ELF-1 (cell line): ENCODE measurements at places on chromosomes 7 and 10.

- no peak for DNase-seq
Measured at GRCh38 chr7:106767078-106767477, 98.0 kb upstream of the PIK3CG start.

GRCh38 chr7:147428075-147428474, 1162.5 kb upstream of the C7orf33 start:
- no peak for DNase-seq

DNA sequence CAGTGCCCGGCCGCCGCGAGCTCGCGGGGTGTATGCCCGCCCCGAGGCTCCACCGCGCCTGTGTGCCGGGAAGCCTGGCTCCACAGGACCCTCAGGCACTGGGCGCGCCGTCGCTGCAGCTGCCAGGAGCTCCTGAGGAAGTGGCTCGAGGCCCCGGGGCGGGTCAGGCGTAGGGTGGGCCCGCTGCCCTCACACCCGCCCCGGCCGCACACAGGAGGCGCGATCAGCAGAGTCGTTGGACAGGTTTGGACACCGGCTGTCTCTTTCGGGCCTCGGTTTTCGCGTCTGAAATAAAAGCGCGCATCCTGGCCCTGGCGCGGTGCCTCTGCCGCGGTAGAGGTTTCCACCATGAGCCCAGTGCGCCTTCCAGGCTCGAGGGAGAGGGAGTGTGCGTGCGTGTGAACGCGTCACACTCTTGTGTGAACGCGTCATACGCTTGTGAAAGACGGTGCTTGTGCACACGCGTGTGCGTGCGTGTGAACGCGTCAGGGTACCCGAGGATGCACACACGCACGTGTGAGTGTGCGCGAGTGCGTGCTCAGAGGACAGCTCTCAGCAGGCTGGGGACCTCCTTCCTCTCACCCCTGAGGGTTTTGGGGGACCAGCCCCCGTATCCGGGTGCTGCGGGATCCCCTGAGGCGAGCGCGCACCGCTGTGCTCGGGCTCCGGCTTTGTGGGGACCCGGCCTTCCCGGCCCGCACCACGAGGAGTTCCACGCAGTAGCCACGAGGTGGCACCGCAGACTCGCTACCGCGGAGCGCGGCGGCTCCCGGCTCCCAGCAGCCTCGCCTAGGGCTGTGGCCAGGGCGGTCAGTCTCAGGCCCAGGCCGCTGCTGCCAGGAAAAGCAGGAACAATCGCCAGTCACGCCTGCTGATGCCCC, 83.8 kb downstream of the BMS1 start:
- DNase-seq: peak; percentile 88

- no peak for DNase-seq
Measured at GRCh38 chr10:124320778-124321432, 97.8 kb downstream of the OAT start.

DNA sequence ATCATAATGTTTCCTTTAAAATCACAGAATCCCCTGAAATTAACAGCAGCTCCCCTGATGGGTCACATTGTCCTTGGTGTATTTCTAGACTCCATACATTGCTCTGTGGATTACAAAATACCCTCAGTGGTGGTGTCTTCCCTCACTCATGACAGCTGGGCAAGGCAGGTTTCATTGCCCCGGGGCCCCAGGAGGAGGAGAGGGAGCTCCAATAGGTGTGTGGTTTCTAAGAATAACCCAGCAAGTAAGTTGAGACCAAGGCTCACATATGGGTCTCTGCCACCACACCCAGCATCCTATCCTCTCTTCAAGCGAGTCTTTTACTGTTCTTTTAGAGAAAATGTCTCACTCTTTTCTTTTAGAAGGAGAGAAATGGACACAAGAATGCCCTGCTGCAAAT, 63.6 kb downstream of the PKD1L1 start:
- no peak for DNase-seq

- no peak for DNase-seq
Measured at GRCh38 chr10:97766106-97766810, 5.5 kb downstream of the SFRP5 start.

GRCh38 chr10:96720422-96721206, at the start of gene PIK3AP1:
TSS of gene PIK3AP1 (minus strand) at chr10:96720514. CDS start at chr10:96720394, 120 bp downstream.
- peak; percentile 70 for DNase-seq

DNA sequence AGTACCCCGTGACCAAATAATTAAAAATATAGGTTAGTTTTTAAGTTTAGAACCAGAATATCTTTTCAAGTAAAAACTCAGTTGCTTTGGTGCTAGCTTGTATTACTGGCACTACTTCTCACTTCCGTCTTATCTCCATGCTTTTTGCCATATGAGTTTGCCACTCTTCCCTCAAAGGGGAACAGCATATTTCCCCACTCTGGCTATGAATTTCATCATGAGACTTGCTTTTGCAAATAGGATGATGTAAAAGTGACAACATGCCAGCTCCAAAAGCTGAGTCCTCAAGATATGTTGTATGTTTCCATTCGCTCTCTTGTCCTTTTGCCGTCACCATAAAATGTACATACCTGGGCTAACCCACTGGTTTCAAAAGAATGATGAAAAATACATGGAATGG, 178.1 kb upstream of the SEMA3A start:
- no peak for DNase-seq

- no peak for DNase-seq
Measured at GRCh38 chr10:132098539-132099388, 33.0 kb downstream of the JAKMIP3 start.

DNA sequence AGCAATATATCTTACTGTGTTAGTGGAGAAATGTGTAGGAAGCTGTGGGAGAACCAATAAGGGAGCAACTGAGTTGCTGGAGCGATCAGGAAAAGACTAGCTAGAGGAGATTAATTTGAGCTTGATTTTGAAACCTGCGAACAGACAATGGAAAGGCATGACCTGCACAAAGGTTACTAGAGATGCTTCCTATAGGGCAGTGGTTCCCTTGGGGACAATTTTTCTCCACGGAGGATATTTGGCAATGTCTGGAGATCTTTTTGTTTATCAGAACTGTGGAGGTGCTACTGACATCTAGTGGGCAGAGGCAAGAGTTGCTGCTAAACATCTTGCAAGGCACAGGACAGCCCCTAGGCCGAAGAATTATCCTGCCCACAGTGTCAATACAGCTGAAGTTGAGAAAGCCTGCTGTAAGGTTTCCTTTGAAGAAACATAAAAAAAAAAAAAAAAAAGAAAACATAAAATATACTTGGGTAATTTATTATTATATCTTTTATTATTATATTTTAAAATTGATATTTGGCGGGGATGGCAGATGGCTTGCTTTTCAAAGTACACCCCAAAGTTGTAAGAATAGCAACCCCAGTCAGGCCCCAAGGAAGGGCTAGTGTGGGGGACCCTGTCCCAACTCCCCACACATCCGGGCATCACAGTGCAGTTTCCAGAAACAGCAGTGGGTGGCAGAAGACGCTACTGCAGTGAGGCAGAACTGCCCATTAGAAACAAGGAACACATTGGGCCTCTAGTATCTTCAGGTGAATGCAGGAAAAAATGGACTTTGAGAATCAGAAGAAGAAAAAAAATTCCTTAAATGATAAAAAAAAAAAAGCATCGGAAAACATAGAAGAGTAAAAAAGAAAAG, 481.6 kb downstream of the SH2D4B start:
- peak; percentile 48 for DNase-seq

GRCh38 chr10:103456074-103456660, 2.5 kb downstream of the CALHM1 start:
- no peak for DNase-seq

DNA sequence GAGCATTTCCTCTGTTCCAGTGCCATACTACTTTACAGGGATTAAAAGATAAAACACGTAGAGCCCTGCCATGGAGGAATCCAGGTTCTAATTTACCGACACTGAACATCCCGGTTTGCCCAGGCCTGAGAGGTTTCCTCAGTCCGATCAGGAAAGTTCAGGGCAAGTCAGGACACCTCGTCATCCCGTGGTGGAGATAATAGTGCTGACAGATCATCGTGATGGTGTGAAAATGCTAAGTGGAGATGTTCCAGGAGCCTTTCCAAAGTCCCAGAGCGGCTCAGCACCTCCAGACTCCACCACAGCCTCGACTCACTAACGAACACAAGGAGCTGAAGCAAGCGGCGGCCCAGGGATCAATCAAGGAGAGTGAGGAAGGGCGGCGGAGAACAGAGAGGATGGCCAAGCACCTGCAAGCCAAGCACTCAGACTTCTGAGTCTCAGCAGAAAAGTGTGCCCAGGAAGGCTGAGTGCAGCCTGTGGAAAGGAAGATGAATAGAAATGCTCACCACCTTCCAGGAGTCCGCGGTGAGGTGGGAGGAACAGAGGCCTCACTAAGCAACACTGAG, 103.7 kb upstream of the VWC2 start:
- DNase-seq: peak; percentile 20

DNA sequence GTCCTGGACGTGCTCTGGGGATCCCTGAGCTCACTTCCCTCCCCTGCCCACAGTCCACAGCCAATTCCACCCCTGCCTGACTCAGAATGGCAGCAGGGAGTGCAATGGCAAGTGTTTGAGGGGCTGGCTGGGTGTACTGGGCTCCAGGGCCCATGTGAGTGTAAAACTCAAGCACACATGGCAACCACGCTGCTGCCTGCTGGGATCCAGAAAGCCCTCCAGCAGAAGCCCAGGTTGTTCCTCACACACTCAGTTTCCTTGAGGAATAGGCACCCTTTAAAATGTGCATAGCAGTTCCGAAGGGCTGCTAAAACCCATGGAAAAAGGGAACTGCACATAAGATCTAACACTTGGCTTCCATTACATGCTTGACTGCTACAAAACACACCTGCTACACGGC, 11.3 kb upstream of the ATP6V0A4 start:
- DNase-seq: no peak
